Fibroblast of pulmonary artery (primary cell): ENCODE measurements at places on chromosomes 11 and 22.

- DNase-seq = no peak
Measured at GRCh38 chr11:65084598-65085375, 765 bp downstream of the ZFPL1 start.

- peak; percentile 58 for DNase-seq
Measured at GRCh38 chr11:106477776-106478175, 400.3 kb downstream of the AASDHPPT start.

DNA sequence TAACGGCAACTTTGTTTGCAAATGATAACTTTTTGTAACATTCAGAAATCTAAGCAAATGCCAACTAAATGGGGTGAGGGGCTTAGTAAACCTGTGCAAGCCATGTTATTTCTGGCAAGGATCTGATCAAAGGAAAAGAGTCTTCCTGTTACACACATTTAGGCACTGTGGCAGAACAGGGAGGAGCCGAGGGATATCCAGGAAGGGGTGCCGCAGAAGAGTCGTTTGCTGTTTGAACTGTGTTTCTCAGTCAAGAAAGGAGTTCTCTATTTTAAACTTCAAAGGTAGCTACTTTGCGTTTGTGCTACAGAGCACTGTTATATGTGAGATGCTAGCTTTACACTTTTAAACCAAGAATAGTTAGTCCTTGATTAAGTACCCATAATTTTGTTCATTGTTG is 175.5 kb downstream of the ETS1 start:
- DNase-seq = no peak

DNA sequence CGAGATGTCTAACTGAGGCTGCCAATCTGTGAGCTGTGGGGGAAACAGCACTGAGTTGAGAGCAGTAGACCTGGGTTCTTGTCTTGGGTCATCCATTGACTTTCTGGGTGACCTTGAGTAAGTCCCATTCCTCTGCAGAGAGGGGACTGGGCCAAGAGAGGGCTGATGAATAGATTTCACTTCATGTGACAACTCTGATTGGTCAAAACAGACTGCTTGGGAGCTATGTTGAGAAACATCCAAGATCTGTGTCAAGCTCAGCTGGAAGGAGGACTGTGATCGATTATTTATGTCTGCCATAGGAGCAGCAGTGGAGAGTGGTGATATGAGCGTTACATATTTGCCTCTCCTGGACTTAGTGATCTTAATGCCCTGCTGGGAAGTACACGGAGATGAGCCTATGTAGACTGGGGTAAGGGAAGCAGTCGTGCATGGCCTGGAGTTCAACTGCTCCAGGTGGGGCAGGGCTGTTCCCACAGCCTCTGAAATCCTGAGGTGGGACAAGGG is 47.7 kb downstream of the OTOG start:
- no peak for DNase-seq

- DNase-seq = no peak
Measured at GRCh38 chr22:39276440-39277141, 31.8 kb upstream of the PDGFB start.

DNA sequence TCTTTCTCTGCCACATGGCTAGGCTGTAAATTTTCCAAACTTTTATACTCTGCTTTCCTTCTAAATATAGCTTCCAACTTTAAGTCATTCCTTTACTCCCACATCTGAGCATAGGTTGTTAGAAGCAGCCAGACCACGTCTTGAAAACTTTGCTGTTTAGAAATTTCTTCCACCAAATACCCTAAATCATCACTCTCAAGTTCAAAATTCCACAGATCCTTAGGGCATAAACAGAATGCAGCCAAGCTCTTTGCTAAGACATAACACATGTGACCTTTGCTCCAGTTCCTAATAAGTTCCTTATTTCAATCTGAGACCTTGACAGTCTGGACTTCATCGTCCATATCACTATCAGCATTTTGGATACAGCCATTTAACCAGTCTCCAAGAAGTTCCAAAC is 749.9 kb downstream of the METTL15 start:
- no peak for DNase-seq

DNA sequence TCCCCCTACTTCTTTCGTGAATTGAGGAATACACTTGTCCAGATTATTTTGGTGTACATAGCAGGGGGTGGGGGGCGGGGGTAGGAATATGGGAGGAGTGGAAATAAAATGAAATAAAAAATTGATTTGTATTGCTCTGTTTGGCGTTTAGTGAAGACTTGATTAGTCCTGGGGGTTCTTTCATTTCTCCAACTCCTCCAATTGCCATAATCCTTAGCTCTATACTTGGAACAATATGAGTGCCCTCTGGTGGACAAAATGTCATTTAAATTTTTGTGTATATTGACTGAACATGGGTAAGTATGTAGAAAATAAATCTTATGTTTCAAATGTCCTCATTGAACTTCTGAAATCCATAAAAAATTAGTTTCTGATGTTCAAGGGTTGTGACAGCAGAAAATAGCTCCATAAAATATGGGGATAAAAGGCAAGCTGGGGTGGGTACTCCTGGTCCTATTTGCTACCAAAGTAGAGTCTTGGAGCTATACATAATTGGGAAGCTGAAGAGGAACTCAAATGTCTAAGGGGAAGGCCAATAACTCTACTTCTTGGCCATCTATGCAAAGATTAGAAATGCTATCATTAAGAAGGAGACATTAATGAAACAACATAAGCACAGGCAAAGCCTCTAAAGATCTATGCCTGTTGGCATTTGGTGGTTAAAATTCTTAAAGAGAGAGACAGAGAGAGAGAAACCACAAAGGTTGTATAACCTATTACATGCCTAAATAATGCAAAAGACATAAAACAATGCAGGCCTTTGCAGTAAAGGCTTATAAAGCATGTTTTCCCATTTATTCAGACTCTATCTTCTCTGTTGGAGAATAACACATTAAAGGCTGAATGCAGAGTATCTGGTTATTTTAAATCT is 421.6 kb downstream of the METTL15 start:
- DNase-seq = peak; percentile 85

DNA sequence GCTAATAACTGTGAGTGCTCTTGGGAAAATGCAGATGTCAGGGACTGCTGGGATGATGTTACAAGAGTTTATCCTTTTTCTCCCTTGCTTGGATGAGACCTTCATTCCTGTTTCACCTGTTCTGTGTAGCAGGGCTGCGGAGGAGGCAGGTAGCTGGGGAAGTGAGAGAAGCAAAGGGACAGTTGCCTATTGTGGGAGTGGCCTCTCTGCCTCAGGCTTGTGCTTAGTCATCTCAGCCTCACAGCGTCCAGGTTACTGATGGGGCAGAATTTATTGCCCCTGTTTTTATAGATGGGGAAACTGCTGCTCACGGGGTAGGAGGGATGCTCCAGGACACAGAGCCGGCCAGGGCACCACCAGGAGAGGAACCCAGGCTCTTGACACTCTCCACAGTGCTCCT is 1.7 kb downstream of the STX3 start:
- peak; percentile 21 for DNase-seq

DNA sequence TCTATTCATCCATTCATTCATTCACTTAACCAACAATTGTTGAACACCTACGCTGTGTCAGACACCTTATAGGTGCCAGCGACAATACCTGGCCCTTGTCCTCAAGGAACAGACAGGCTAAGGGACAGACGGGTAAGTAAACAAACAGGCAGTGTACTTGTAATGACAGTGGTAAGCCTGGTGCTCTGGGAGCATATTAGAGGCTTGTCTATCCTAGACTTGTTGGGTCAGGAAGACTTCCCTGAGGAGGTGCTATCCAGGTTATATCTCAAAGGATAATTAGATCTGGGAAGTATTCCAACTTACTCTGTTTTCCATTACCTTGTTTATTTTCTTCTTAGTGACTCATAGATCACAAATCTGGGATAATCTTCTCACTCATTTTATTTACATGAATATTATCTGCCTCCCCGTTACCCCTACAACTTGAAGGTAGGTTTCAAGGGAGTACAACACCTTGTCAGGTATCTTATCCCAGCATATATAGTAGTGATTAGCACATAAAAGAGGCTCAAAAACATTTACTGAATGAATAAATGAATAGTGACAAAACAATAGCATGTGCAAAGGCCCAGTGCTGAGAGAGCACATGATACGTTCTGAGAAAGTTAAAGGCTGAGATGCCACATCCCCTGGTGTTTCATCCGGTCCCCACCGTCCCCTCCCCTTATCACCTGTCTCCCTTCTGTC is 75.3 kb upstream of the NCAM1 start:
- no peak for DNase-seq

DNA sequence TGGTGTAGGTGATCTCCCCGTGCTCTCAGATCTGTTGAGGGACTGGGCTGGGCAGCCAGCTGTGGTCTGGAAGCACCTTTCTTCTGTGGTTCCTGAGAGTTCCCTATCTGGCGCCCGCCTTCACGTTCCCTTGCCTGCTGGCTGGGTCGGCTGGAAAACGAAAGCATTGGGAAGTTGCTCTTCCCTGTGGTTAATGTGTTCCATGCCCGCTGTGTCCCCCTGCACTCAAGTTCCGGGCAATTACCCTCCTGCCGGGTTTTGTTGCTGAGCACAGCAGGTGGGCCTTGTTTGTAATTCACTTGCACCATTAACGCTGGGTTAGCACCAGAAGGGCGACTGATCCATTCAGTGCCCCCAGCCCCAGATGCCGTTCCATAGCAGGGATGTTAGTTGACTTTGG is 134.1 kb downstream of the GRIK4 start:
- DNase-seq = no peak

- DNase-seq = no peak
Measured at GRCh38 chr11:69890476-69890875, 71.3 kb upstream of the FGF3 start.

DNA sequence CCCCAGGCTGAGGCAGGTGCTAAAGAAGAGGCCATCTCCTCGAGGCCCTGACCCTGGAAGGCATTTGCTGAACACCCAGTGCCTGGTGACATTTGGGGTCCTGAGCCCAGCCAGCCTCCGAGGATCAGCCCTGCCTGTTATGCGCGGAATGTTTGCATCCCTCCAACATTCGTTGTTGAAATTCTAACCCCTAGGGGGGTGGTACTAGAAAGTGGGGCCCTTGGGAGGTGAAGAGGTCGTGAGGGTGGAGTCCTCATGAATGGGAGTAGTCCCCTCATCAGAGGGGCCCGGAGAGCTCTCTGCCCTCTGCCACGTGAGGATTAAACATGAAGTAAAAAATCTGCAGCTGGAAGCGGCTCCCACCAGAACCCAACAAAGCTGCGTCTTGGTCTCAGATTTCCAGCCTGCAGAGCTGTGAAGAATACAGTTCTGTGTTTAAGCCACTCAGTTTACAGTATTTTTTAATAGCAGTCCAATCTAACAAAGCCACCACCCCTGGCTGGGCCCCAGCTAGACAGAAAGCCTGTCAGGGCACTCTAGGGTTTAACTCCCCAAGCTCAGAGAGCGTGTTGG is 35.3 kb upstream of the SEPTIN5 start:
- DNase-seq = no peak

- DNase-seq = peak; percentile 36
Measured at GRCh38 chr11:14418801-14419417, 59.9 kb upstream of the RRAS2 start.

DNA sequence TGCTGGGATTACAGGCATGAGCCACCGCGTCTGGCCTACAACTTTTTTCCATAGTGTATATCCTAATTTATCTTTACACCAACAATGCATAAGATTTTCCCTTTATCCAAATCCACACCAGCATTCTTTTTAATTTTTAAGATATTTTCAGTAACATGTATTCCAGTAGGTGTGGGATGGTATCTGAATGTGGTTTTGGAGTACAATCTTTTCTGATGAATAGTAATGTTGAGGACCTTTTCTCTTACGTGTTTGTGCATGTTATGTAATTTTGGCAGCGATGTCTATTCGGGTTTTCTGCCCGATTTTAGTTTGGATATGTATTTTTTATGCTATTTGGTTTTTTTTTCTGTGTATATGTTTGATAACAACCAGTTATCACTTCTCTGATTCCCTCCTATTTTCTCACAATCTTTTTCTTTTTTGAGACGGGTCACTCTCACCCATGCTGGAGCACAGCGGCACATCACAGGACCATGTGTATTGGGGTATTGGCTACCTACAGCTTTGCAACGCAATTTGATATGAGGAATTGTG is 114.6 kb upstream of the GRK3 start:
- no peak for DNase-seq

- DNase-seq = no peak
Measured at GRCh38 chr11:7905961-7906429, 25.1 kb downstream of the OR10A6 start.

- DNase-seq = peak; percentile 11
Measured at GRCh38 chr11:102724904-102725500, at the start of gene MMP8. TSS of gene MMP8 (minus strand) at chr11:102724954. CDS start at chr11:102724855, 99 bp downstream.

DNA sequence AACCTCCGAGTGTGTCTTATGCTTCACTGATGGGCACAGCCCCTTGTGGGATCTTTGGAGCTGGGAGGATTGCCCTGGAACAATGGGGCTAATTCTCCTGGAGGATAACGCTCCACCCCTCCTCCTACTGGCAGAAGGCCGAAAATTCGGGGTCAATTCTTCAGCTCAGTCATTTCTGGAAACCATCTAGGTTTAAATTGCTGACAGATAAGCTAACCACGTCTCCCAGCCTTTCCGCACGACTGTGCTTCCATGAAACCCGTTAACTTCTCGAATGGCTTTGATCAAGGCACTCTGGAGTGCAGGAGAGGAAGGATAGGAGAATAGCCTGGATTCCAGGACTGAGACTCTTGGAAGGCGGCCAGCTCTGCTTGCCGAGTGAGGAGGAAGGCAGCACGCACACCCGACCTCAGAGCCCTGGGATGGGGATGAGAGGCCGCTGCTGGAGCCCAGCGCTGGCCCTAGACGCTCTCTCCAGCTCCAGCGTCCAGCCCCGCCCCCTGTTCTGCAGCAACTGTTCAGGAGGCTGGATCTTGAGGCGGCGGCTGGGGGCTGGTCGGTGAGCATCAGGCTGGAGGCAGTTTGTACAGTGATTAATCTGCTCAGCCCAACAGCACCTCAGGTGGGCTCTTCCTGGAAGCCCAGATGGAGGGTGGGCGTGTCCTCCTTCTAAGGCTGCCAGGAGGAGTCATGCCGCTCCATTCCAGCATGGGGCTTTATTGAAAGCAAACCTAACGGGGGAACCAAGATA is 176.7 kb upstream of the NCAM1 start:
- DNase-seq = peak; percentile 92

DNA sequence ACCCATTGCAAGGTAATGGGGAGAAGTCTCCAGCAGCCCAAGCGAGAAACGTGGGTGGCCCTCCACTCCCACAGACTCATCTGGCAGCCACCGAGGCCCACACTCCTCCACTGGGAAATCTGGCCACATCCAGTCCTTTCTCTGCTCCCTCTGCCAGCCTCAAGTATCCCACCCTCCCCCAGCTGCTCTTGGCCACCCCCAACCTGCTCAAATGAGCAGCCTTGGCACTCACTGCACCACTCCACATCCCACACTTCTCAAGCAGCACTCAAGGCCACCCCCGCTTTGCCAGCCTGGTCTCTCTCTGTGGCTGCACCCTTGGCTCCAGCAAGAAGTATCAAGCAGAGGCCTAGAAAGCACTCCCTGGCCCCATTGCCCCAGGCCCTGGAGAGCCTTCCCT is 28.2 kb downstream of the SLC22A12 start:
- DNase-seq = no peak
